Muscle of arm (tissue), 14 donors: ENCODE measurements at places on chromosomes 3 and 15. TPM values are rescaled to one million over a fixed set of nuclear protein-coding genes. Genes with fewer than 3 reads are reported as not detected.

DNA sequence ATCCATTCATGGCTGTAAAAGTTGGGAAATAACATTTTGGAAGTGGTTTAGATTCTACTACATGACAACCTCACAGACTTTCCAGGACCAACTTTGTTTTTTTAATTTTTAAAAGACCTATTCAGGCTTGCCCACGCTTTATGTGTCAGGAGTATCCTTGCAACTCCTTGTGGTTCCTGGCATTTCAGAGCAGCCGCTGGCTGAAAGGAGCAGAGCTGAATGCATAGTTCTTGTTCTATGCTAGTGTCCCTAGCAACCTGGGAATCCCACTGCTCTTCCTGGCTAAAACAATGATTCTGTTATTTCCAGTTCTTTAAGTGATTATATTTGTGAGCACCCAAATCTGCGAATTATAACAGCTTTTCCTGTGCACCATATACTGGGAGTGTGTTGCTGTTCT is 34.9 kb downstream of the CP start:
- DNase-seq, result no peak

IMPG2 gene
- polyA plus RNA-seq, result 0.94 TPM

GRCh38 chr15:63401078-63401477 is 19.4 kb upstream of the CA12 start:
- DNase-seq, result no peak

ACTC1 gene
- polyA plus RNA-seq, result 4,810 TPM

PRSS50 gene
- polyA plus RNA-seq, result 1.1 TPM

- no peak for DNase-seq
Observed at GRCh38 chr15:73941871-73942635, 15.8 kb downstream of the LOXL1 start.

- DNase-seq, result no peak
Observed at GRCh38 chr3:122966045-122966444, 61.5 kb downstream of the SEMA5B start.

SERINC4 gene
- not detected for polyA plus RNA-seq

DNA sequence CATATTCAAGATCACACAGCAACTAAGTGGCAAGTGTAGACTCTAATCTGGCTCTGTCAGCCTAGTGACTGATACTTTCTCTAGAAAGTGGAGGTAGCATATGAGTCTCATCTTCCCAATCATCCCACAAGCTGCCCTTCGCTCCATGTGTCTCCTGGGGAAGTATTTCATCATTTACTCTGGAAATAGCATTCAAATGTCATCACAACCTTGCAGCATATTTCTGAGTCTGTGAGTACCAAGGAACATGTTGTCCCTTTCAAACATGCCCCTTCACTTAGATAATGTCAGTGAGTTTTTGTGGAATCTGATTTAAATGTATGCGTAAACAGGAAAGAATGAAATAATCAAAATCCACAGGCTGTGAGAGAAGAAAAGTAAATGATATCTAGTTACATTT is 322.9 kb downstream of the SLC9A9 start:
- no peak for DNase-seq

PRKAR2A gene
- polyA plus RNA-seq, result 36.7 TPM

LXN gene
- 23.3 TPM for polyA plus RNA-seq

- DNase-seq, result no peak
Observed at GRCh38 chr3:31502803-31503221, 29.9 kb upstream of the STT3B start.

- no peak for DNase-seq
Observed at GRCh38 chr15:81869161-81869954, 176.5 kb downstream of the MEX3B start.

DNA sequence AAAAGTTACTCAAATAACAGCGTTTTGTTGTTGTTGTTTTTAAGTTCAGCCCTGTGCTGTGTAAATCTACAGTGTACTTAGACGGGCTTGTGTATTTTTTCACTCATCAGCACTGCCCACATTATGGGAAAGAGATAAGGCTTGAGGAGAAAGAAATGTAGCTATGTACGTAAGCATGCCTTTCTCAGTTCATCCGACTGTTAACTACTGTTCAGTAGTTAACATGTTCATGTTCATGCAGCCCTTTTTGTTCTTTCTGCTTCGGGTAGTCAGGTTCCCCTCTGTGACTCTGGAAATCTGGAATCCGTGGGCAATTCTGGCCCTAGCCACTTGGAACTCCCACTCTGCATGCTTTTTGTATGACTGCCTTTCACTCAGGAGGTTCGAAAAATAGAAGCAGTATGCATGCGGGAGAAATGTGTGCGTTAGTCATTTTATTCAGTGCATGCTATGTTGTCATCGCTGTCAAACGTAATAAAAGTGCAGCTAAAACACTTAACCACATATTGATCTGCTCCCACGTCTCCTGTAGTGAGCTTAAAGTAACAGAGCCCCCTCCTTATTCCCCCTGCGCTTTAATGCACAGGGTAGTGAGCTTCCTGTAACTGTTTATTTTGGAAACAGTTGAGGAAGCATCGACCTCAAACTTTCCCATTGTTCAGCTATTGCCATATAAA is 283.1 kb upstream of the NR2F2 start:
- peak; percentile 41 for DNase-seq

- no peak for DNase-seq
Observed at GRCh38 chr15:83200589-83200988, 7.0 kb downstream of the HDGFL3 start.

- DNase-seq, result no peak
Observed at GRCh38 chr15:79436037-79436780, 4.1 kb downstream of the MINAR1 start.

DNA sequence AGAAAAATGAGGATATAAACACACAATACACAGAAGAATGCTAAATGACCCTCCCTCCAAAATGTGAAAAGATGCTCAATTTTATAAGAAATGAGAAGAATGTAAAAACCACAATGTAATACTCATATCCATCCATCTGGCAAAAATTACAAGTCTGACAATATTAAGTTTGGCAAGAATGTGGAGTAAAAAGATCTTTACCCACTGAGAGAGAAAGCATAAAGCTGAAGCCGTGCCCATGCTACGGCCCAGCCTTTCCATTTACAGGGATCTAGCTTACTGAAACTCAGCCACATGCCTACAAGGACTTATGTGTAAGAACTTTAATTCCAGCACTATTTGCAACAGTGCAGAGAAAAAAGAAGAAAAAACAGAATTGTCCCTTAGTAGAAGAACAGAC is 42.9 kb downstream of the ATP13A3 start:
- DNase-seq, result peak; percentile 17

DNA sequence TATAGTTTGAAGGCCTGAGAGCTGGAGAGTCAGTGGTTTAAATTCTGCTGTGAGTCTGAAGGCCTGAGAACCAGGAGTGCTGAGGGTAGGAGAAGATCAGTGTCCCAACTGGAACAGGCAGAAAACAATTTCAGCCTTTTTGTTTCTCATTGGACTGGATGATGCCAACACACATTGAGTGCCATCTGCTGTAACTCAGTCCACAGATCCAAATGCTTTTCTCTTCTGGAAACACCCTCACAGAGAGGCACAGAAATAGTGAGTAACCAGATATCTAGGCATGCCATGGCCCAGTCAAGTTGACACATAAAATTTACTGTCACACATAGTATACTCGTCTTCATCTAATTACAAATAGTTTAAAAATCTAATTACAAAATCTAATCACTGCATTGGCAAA is 100.8 kb downstream of the NEO1 start:
- no peak for DNase-seq

TFRC gene
- not detected for polyA plus RNA-seq

DNA sequence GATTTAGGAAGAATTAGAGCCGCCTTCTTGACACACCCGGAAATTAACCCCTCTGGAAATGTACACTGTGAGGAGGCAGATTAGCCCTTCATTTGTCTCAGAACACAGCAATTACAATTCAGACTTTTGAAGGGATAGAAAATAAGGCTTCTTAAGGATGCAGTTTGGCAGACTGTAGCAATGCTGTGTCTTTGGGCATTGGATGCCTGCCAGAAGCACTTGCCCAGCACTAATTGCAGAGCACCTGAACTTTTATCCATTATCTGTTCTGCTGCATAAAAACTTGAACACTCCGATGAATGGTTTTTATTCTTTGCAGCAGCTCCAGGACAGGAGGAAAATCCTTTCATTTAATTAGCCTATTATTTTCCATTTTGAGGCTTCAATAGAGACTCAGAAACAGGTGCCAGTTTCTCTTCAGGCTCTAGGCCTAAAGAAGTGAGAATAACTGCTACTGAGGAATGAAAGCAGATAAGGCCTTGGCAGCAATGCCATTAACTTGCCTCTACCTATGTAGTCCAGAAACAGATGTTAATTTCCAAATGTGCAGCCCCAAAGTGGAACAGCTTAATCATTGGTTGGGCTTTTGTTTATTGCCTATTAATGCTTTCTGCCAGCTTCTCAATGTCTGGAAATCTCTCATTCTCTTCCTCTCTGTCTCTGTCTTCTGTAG is 418.5 kb downstream of the NSUN3 start:
- DNase-seq, result no peak

- no peak for DNase-seq
Observed at GRCh38 chr15:49115062-49115461, 40.3 kb downstream of the COPS2 start.

GRCh38 chr3:69772152-69772867 is 33.0 kb downstream of the MITF start:
- no peak for DNase-seq

GRCh38 chr3:156479604-156480003 is 75.3 kb downstream of the SSR3 start:
- DNase-seq, result no peak

DNA sequence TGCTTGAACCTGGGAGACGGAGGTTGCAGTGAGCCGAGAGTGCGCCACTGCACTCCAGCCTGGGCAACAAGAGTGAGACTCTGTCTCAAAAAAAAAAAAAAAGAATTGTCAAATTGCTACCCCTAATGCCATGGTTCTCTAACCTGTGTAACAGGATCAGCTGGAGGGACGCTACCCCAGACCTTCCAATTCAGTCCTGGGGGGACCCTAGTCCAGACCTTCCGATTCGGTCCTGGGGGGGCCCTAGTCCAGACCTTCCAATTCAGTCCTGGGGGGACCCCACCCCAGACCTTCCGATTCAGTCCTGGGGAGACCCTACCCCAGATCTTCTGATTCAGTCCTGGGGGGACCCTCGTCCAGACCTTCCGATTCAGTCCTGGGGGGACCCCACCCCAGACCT is 29.8 kb upstream of the MUC20 start:
- DNase-seq, result no peak

GRCh38 chr15:75420698-75421097 is 30.8 kb downstream of the SIN3A start:
- no peak for DNase-seq

GABRB3 gene
- polyA plus RNA-seq, result 1.1 TPM

- DNase-seq, result no peak
Observed at GRCh38 chr15:39235084-39235795, 345.6 kb upstream of the THBS1 start.

MUC13 gene
- polyA plus RNA-seq, result not detected

DNA sequence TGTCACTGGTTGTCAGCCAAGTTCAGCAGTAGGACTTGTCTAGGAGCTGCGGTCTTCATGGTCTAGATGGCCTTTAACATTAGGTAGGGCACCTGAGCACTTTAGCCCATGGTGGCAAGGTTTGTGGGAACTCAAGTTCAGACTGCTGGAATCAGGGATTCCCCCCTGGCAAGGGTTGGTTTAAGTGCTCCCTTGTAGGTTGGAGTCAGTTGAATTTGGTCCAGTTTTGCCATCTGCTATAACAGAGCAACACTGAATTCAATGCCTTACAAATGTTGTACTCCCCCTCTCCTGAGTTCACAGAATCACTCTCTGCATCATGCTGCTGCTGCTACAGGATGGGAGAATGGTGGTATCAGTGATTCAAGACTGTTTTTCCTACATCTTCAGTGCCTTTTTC is 509.3 kb downstream of the VGLL3 start:
- DNase-seq, result no peak

- no peak for DNase-seq
Observed at GRCh38 chr15:25661898-25662297, 201.2 kb downstream of the ATP10A start.

DNA sequence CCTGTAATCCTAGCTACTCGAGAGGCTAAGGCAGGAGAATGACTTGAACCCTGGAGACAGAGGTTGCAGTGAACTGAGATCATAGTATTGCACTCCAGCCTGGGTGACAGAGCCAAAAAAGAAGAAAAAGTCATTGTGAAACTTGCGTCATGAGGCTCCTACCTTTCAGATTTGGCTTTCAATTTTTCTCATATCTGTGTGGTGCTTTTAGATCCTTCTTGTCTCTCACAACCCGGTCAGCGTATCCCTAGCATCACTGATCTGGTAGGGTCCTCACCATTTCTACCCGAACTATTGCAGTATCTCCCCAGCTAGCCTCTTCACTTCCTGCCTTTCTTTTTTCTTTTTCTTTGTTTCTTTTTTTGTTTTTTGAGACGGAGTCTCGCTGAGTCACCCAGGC is 21.6 kb upstream of the GCNT3 start:
- DNase-seq, result no peak

DNA sequence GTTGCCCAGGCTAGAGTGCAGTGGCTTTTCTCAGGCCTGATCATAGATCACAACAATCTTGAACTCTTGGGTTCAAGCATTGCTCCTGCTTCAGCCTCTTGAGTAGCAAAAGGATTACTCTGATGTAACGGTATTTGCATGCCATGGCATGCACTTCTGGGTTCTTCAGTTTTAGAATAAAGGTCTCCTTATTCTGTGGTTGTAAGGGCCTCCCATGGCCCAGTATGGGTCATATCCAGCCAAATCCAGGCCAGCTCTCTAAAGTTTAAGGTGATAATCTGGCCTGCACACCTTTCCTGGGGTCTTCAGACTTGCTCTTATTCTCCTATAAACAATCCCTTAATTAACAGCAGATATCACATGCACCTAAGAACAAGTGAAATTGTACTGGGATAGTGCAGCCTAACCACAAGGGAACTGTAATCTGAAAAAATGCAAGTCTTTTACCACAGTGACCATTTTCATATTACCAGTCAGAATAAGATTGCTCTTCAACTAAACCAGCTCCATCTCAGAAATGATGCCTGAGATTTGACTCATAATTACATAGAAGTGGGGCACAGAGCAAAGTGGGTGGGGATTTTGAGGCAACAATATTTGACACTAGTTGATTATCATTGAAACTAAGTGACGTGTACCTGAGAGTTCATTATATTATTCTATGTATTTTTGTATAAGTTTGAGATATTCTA is 25.4 kb downstream of the COMMD2 start:
- DNase-seq, result no peak

PLXND1 gene
- polyA plus RNA-seq, result 115 TPM

- no peak for DNase-seq
Observed at GRCh38 chr15:101827257-101827656, 15.3 kb downstream of the OR4F15 start.

DNA sequence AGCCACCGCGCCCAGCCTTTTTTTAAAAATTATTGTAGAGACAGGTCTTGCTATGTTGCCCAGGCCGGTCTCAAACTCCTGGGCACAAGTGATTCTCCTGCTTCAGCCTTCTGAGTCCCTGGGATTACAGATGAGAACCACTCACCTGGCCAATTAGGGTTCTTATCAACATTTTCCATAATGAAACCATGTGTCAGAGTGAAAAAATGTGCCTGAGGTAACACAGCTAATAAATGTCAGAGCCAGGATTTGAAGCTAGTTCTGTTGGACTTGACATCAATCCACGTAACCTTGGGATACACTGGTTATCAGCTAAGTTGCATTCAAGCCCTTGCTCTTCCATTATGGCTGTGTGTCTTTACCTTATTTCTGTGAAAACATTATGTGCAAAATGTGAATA is 29.1 kb downstream of the CHST14 start:
- no peak for DNase-seq
